Renal pelvis (tissue), 12 donors: ENCODE measurements at places on chromosomes 13 and 19. TPM values are rescaled to one million over a fixed set of nuclear protein-coding genes. Genes with fewer than 3 reads are reported as not detected.
A peak's percentile ranks its signal among the peaks of the same experiment; 100 is the strongest.

Gene ZNF546
- 5.3 TPM for polyA plus RNA-seq

DNA sequence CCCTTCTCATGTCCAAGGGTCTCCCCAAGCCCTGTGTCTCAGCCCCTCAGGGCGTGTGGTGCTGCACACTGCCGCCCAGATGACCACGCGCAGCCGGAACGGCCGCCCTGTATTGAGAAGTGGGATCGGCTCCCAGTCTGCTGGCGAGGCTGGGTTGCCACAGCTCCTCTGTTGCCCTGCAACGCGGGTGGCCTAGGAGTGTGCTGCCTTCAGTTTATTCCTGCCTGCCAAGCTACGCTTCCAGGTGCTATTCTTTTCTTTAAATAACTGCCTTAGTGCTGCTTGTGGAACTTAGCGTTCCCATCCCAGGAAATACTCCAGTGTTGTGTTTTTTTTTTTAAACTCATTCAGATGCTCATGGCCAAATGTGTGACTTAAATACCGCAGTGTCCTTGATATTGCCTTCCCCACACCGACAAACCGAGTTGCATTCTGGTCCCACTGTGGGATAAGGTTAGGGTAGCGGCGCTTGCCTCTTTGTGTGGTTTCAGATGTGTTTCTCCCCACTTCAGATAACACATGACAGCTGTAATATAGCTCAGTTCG, 16.6 kb downstream of the ACTN4 start:
- no peak for DNase-seq

DNA sequence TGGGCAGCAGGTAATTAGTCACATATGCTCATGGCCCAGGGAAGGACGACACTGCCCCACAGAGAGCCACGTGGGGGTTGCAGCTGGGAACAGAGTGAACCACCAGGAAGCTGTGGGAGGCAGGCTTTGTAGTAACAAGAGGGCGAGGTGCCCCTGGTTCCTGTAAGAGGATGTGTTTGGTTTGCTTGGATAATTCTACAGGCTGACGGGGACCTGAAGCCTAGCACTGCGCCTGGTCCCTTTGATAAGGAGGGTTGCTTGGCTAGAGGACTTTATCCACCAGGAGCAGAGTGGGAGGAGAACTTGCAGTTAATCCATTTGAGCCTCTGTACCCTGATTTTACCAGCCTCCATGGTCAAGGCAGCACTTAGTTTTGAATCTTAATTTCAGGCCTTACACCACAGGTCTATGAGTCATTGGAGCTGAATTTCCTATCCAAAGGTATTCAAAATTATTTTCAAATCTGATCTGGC, 67.4 kb upstream of the CLDN10 start:
- no peak for DNase-seq

DNA sequence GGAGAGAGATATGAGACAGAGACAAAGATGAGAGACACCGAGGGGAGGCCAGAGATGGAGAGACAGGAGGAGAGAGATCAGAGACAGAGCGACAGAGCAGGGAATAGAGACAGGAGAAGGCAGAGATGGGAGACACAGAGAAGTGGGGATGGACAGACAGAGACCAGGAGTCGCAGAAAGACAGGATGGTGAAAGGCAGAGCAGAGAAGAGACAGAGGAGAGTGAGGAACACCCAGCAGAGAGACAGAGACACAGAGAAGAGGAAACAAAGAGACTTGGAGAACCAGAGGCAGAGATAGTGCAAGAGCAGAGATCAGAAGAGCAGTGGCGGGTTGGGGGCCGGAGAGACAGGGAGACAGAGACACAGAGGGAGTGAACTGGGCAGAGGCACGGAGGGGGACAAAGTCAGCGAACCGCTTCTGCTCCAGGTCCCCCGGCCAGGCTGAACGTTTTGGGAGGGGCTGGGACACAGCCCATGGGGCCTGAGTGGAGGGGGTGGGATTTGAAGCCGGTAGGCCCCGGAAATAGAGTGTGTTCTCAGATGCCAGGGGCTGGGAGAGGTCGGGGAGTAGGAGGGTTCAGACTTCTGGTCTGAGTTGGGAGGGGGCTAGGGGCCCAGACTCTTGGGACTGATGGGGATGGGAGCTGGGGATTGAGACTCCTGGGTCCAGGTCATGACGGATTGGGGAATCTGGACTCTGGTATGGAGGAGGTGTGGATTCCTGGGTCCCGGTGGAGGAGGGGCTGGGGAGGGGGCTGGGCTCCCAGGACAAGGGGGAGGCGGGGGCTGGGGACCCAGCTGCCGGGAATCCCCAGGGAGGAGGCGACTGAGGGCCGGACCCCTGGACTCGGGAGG, 654 bp downstream of the ZNF579 start:
- peak; percentile 52 for DNase-seq
